ENCODE measurements at places on chromosomes 4 and X.

GRCh38 chr4:80201252-80202151 lies 4.2 kb downstream of the PRDM8 start:
- no peak for DNase-seq

DNA sequence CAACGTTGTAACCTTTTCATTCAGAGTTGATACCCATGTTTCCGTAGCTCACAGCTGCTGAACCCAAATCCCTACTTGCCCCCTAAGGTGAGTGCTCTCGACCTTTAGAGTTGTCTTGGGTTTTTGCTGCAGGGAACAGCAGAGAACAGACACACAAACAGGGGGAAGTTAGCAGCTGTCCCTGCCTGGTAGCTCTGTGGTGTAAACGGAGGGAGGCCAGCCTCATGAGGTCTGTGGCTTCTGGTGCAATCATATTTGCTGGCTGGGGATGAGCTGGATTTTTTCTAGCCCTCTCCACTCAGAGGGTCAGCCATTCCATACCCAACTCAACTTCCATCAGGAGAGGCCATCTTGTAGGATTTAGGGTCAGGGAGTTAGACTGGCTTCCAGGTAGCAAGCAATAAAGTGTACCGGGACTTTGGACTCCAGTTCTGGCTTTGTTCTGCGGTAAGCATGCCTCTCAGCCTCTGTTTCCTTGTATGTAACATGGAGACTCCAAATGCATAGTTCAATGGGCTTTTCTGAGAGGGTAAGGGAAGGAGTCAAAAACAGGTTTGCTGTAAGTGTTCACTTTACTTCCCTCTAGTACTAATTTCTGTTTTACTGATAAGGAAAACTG lies 218.9 kb downstream of the MID1IP1 start:
- DNase-seq = no peak

DNA sequence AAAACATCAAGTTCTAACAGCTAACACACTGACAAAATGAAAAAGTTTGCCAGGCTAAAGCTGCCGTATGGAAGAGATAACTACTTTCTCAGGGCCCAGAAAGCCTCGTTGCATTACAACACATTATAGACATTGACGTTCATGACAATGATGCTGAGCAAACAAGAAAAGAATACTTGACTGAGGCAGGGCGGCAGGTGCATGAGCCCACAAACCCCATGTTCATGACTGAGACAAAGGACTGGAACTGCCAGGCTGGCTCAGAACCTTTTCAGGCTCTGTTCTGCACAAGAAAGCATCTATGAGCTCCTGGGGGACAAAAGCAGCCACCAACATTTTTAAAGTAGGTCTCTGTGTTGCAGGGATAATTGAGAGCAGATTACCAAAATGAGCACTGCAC lies 13.6 kb downstream of the TLR6 start:
- no peak for DNase-seq

GRCh38 chrX:103614999-103615398 lies 7.2 kb downstream of the TCEAL3 start:
- no peak for DNase-seq

DNA sequence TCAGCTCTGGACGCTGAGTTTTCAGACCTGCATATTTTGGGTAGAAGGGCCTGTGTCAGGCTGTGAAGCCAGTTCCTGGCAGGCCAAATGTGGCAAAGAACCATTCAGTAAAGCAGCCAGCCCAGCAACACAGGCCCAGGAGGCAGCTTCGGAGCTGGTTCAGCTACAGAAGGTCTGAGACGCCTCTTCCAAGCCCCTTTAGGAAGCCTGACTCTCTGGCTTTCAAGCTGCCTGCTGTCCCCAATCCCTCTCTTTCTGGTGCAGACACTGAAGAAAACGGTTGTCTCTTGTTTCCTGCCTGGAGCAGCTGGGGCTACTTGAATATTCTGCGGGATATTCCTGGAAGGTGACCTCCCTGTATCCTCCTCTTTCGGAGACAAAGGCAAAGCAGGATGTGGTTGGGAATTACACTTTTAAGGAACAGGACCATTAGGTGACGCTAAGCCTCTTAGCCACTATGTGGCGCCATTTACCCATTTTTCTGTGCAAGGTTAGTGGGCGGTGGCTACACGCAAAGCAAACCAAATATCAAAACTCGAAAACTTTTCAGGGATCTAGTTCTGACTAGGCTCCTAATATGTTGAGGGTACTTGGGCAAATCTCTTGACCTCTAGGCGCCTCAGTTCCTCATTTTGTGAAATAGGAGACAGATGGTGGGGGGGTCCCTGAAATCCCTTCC lies 47.2 kb upstream of the LAS1L start:
- peak; percentile 0 for DNase-seq
